Ammon's horn (tissue), 1 donor: ENCODE measurements at places on chromosomes 1 and 21.

GRCh38 chr1:169236143-169236542 is 129.7 kb downstream of the ATP1B1 start:
- DNase-seq = no peak

- no peak for DNase-seq
Measured at GRCh38 chr21:41764558-41765419, 2.1 kb downstream of the RIPK4 start.

DNA sequence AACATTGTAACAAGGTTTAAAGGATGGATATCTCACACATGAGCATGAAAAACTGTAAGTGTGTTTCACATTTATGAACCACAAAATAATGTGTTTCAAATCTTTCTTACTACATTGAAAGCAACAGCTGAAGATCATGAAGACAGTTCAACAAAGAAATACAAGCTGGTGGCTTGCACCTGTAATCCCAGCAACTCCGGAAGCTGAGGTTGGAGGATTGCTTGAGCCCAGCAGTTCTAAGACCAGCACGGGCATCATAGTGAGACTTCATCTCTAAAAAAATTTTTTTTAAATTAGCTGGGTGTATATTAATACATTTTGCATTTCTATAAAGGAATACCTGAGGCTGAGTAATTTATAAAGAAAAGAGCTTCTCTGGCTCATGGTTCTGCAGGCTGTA is 27.1 kb upstream of the C1orf198 start:
- no peak for DNase-seq

GRCh38 chr1:181557313-181557712 is 74.0 kb downstream of the CACNA1E start:
- no peak for DNase-seq

GRCh38 chr1:34781071-34781843 is at the start of gene GJB3:
TSS of gene GJB3 (plus strand) at chr1:34781214. CDS start at chr1:34784763, 3,549 bp downstream.
- DNase-seq = no peak

- DNase-seq = no peak
Measured at GRCh38 chr1:230293390-230293700, 132.8 kb downstream of the PGBD5 start.

DNA sequence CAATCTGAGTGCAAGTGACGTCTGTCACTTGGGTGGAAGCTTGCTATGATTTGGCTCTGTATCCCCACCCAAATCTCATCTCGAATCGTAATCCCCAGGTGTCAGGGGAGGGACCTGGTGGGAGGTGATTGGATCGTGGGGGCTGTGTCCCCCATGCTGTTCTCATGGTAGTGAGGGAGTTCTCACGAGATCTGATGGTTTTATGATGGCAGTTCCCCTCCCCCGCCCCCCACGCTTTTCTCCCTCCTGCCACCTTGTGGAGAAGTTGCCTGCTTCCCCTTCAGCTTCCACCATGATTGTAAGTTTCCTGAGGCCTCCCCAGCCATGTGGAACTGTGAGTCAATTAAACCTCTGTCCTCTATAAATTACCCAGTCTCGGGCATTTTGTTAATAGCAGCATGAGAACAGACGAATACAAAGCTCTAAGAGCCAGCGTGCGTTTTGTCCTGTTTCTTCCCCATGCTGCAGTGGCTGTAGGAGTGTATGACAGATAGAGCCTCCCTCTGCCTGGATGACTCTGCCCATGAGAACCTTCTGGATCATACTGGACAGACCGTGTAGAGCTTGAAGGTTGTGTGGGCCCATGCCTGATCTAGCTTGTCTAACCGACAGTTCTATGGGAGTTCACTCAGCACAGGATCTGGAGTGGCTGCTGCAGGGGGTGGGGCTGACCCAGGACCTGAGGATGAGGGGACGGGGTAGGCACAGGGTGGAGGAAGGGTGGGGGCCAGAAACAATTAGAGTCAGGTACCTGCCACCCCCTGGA is 139.7 kb upstream of the ERRFI1 start:
- DNase-seq = no peak

- no peak for DNase-seq
Measured at GRCh38 chr1:167669209-167670124, 39.4 kb downstream of the RCSD1 start.

DNA sequence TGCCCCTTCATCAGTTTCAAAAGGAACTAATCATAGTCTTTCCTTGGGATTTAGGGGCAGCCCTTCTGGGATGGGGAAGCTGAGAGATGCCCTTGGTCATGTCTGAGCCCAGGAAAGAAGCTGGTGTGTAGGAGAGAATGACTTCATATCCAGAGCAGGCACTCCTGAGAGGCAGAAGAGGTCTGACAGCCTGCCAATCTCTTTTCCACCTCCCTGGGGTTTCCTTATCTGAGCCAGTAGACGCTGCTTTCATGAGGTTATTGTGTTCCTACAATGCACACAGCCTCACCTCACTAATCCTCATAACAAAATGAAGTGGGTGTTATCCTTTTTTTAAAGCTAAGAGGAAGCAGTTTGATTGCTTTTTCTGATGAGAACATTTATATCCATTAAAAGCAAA is 14.1 kb downstream of the ROR1 start:
- no peak for DNase-seq

GRCh38 chr21:45169682-45170081 is 95.3 kb downstream of the ADARB1 start:
- DNase-seq = no peak

GRCh38 chr1:170768929-170769328 is 105.0 kb downstream of the PRRX1 start:
- DNase-seq = no peak

- DNase-seq = peak; percentile 89
Measured at GRCh38 chr1:247007511-247008405, at the start of gene ZNF695. TSS of gene ZNF695 (minus strand) at chr1:247008057. CDS start at chr1:247007908, 149 bp downstream.

DNA sequence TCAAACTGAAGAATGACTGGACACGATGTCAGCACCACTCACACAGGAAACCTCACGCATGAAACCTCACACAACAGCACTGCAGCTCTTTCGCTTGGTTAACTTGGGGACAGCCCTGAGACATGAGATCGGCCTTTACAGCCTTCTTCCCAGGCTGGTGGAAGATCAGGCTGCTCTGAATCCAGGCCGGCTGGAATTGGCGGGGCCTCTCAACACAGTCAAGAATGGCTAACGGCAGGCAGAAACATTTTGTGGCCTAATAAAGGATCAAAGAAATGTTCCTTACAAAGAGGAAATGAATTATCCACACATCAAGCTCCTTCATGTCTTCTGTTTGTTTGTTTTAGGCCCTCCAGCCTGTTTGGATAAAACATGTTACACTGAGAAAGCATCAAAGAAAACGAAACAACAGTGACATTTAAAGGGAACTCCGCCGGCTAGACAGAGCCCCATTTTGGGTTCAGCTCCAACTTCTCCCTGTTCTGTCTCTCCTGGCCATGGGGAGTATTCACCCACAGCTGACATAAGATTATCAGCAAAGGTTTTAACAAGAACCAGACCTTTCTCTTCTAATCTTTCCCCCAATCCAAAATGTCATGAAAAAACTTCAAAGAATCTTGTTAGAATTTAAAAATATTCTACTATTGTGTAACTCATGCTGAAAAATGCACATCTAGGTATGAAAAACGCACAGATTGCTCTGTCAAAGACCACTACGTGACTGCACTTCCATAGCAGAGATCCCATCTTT is 131.2 kb downstream of the SLC45A1 start:
- DNase-seq = no peak

GRCh38 chr1:177659281-177659680 is 310.6 kb downstream of the SEC16B start:
- no peak for DNase-seq

GRCh38 chr1:171299342-171299741 is 14.6 kb upstream of the FMO4 start:
- no peak for DNase-seq

DNA sequence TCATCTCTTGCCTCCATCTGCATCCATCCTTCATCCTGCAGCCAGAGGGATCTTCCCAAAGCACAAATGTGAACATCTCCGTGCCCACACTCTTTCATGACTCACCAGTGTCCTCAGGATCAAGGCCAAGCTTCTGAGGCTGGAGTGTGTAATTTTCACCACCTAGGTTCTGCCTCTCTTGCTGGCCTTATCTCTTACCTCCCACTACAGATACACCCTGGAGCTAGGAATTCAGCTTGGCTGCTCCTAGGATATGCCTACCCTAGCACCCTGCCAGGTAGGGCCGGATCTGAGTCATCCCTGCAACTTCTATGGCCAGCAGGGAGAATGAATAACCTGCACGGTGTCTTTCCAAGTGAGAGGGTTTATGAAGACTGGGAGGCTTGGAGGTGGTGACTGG is 208.7 kb upstream of the CSF3R start:
- no peak for DNase-seq

DNA sequence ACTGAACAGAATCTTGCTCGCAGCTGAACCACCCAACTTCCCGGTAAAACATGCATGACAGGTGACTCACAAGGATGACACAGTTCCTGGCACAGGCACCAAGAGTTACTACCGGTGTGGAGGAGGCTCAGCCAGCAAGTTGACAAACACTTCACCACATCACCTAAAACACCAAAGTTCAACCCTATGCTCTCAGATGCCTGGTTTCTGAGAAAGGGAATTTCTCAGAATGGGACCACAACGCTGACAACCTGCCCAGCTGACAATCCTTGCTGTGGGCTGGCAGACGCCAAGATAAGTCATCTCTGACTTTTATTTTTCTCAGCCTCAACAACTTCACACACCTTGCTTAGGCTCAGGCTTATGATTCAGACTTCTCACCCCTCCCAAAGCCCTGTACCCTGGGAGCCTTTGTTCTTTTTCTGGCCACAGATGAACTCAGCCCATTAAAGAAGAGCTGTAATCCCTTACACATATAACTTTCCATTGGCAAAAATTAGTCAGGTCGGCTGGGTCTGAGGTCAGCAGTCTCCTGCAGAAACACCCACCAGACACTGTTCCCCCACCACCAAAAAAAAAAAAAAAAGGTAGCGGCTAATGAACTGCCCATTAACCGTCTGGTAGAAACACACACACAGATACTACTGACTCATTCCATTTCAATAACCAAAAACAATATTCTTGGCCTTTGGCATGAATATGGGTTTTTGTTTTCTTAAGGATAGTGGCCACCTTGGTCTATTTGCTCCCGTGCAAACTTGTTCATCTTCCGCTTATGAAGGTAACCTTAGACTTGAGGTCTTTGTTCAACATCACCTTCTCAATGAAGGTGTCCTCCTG is 10.8 kb upstream of the TIAM1 start:
- DNase-seq = no peak

- DNase-seq = no peak
Measured at GRCh38 chr1:14590411-14591180, 7.9 kb upstream of the KAZN start.

DNA sequence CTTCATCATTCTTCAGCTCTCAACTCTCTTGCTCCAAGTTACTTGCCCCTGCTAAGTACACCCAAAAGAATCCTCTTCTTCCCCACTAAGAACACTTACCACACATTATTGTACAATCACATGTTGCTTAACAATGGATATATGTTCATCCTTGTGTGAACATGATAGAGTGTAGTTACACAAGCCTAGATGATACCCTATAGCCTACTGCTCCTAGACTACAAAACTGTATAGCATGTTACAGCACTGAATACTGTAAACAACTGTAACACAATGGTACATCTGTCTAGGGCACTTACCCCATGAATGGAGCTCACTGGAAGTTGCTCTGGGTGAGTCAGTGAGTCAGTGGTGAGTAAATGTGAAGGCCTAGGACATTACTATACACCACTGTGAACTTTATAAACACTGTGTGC is 77.4 kb downstream of the RERE start:
- DNase-seq = no peak

- peak; percentile 81 for DNase-seq
Measured at GRCh38 chr1:156129687-156130577, 15.4 kb downstream of the LMNA start.

DNA sequence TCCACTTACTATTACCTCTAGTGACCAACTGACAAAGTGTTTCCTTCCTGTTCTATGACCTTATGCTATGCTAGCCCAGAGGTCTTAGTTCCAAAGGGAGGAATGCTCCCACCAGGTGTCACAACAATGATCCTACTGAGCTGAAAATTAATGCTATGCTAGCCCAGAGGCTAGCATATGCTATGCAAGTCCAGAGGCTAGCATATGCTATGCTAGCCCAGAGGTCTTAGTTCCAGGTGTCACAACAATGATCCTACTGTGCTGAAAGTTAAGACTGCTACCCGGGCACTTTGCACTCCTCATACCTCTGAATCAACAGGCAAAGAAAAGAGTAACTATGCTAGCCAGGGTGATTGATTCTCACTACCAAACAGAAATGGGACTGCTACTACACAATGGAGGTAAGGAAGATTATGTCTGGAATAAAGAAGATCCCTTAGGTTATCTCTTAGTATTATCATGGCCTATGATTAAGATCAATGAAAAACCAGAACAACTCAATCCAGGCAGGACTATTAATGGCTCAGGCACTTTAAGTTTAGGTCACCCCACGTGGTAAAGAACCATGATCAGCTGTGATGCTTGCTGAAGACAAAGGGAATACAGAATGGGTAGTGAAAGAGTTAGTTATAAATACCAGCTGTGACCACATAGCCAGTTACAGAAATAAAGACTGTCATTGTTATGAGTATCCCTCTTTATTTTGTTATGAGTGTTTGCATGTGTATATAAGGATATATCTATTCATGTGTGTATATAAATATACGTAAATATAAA is 114.1 kb downstream of the CSMD2 start:
- peak; percentile 78 for DNase-seq

DNA sequence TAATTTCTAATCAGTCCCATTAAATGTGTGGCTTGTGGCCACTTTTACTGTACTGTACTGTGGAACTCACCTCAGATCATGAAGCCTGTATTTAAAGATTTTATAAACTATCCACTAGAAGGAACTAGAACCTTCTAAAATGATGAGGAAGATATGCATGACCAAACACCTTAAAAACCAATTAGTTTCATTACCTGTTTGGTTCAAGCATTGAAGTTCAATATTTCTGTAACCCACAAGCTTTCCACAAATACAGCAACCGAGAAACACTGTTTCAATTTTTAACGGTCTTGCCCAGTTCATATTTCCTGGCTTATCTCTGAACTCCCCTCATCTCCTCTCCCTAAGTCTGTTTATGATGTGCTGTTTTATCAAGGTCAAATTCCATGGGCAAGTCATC is 264.3 kb upstream of the PLD5 start:
- DNase-seq = no peak

DNA sequence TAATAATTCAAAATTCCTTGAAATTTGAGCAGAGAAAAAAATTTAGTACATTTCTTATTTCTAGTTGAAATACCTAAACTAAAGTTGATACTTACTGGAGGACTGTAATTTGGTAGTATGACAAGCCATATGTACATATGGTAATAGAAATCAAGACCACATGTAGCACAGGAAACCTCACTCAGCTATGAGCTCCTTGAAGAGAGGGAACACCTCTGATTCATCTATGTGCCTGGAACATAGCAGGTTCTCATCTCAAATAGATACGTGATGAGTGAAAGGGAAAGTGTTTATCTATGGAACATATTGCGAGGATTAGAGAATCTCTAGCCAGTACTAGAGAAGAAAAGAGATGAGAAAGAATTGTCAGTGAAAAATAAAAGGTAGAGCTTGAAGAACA is 47.9 kb upstream of the GNG4 start:
- no peak for DNase-seq
